ENCODE measurements at places on chromosomes 12 and 14.

- DNase-seq, result no peak
Observed at GRCh38 chr12:54333420-54334034, 8.6 kb downstream of the COPZ1 start.

GRCh38 chr12:49369411-49370145 is 2.3 kb downstream of the SPATS2 start:
- no peak for DNase-seq

DNA sequence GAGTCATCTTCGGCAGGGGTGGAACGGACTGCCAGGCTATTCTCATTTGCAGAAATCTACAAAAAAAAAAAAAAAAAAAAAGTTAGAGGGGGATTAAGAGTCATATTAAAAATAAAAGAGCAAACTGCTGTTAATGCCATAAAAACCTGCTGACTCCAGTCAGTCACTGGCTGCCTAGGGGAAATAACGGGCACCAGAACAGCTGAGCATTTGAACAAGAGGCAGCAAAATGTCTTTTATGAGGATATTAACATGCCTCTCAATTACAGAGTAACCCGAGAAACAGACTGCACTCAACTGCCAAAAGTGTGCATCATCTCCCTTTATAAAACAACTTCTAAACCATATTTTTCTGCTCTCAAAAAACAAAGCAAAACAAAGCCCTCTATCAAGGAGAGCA is 28.7 kb upstream of the CERS5 start:
- no peak for DNase-seq

DNA sequence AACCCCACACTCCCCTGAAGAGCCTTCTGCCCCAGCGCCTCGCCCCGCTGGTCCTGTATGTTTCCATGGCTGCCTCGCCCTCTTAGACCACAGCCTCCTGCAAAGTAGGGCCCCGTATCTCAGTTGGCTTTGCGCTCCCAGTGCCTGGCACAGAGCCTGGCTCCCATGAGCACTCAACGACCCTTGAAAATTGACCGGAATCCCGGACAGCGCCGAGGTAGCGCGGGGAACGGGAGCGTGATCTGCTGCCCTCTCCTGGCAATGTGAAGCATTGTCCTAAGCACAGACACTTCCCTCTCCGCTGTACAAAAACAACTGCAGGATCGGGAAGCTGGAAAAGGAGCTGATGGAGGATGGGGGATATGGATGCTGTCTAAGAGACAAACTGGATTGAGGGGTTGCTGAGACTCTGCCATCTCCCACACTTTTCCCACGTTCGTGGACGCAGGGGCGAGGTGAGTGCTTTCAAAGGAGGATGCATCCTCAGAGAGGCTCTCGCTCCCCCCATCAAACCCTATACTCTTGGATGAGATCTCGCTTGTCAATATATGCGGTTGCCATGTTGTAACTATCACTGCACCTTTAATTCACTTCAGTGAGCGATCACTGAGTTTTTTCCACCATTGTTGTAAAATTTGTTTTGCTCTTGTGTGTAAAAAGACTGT is 10.7 kb upstream of the FKBP4 start:
- DNase-seq, result peak; percentile 16

- no peak for DNase-seq
Observed at GRCh38 chr14:55084401-55085059, 33.1 kb downstream of the MAPK1IP1L start.

DNA sequence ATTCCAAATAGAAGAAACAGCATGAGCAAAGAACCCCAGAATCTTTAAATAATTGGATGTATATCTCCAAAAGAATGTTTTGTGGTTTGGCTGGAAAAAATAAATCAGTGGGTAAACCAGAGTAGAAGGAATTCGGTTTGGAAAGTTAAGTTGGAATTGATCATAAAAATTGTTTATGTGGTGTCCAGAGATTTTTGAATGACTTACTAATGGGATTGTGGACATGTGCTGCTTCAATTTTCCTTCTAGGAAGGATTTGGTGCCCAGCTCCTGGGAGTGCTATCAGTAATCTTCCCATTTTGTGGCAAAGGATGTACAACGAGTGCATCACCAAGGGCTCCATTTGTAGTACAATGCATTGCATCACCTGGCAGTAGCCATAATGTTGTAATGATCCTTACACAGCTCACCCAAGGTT is 224.8 kb downstream of the SLC16A7 start:
- no peak for DNase-seq

DNA sequence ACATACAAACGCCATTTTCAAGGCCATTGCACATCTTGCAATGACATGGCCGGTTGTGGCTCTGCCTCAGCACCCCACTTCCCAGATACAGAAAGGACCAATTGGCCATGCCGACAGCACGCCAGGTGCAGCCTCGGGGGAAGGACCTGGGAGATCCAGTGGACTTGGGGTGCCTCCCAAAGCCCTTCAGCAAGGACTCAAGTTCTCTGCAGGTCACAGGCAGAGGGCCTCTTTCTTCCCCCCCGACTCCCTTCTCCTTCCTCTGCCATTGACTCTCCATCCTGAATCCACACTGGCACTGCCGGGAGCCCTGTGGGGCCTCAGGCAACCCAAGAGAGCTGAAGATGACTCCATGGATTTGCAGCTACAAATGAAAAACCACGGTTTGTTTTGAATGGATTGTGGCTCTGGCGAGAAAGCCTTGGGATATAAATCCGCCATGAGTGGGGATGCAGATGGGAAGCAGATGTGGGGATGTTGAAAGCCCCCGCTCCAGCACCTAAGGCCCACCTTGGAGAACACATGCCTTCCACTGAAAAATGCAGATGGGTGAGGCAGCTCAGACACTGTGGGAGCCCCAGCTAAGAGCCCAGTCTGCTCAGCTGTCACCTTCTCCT is 35.1 kb upstream of the LTBP2 start:
- DNase-seq, result no peak

DNA sequence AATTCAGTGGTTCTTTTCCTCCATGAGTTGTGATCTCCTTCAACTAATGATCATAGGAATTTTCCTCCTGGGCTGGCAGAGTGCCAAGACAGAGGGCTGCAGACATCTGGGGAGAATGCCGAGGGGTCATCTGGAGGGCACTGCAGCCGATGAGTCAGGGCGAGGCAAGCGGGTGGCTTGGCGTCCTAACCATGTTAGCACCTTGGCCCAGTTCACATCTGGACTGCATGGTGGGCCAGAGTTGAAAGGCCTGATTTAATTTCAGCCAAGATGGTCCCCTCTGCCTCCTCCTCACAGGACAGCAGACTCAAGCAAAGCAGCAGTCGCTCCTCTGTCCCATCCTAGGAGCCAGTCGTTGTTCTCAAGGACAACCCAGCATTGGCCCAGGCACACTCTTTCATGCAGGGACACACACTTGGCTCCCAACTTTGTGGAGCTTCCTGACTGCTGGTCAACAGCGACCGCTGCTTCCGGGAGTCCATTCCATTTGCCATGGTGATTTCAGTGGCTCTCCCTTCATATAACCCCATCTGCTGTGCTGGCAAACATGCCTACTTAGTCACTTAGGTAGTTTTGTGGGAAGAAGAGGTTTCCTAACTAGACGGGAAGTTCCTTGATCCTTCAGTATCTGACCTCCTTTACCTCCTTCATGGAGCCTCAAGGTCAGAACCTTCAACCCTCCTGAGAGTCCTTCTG is 161.8 kb downstream of the TTC8 start:
- DNase-seq, result no peak

GRCh38 chr12:2548081-2548480 is 246.7 kb upstream of the FKBP4 start:
- no peak for DNase-seq

- DNase-seq, result no peak
Observed at GRCh38 chr12:10186299-10186698, 7.5 kb downstream of the TMEM52B start.

DNA sequence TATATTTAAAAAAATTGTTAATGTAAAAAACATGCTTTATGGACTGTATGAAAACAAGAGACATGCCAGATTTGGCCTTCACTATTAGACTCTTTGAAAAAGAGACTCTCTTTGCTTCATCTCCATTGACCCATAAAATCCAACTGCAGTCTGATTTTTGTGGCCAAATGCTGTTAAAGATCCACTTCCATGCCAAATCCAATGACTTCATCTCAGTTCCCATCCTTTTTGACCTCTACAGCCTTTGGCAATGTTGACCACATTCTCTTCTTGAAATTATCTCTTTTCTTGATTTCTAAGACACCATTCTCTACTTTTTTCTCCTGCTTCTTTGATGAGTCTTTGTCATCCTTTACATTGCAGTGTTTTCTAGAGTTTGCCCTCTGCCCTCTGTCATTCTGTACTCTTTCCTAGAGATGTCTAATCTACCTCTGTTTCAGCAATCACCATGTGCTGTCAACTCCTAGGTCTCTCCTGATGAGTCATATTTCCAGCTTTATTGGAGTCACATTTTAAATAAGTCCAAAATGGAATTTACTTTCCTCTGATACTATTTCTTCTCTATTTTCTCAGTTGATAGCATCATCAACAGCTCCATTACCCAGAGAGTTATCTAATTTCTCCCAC is 2.4 kb downstream of the TMPRSS12 start:
- DNase-seq, result no peak

DNA sequence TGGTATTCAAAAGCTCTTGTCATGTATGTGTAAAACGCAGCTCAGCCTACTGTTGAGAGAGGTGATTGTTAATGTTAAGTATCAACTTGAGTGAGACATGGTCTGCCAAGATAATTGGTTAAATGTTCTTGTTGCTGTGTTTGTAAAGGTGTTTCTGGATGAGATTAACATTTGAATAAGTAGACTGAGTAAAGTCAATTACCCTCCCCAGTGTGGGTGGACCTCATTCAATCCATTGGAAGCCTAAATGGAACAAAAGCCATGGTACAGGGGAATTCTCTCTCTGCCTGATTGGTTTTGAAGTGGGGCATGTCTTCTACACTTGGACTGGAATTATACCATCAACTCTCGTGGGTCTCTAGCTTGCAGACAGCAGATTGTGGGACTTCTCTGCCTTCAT is 63.8 kb upstream of the RERGL start:
- no peak for DNase-seq

DNA sequence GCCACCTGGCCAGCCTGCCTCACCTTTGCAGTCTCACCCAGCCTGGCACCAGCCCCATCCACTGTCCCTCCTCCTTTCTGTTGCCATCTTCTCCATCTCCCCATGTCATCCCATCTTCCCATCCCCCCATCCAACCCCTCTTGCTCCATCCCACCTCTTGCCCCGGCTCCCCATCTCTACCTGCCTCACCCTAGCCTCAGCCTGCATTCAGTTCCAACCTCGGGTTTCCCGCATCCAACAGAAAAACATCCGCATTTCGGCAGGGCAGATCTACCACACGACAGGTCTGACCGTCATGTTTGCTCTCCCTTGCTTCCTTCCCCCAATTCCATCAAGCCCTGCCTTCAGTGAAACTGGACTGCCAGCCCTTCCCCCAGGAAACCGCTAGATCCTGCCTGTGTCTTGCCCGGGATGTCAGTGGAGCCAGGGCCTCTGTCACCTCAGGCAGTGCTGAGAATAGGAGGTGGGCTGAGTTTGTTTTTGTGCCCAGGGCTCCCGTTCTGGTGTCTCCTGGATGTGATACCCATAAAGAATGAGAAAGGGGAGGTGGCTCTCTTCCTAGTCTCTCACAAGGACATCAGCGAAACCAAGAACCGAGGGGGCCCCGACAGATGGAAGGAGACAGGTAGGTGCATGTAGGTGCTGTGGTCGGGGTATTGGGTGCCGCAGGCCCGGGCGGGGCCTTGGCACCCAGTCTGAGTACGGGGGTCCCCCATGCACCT is 2.5 kb downstream of the KCNH3 start:
- no peak for DNase-seq

DNA sequence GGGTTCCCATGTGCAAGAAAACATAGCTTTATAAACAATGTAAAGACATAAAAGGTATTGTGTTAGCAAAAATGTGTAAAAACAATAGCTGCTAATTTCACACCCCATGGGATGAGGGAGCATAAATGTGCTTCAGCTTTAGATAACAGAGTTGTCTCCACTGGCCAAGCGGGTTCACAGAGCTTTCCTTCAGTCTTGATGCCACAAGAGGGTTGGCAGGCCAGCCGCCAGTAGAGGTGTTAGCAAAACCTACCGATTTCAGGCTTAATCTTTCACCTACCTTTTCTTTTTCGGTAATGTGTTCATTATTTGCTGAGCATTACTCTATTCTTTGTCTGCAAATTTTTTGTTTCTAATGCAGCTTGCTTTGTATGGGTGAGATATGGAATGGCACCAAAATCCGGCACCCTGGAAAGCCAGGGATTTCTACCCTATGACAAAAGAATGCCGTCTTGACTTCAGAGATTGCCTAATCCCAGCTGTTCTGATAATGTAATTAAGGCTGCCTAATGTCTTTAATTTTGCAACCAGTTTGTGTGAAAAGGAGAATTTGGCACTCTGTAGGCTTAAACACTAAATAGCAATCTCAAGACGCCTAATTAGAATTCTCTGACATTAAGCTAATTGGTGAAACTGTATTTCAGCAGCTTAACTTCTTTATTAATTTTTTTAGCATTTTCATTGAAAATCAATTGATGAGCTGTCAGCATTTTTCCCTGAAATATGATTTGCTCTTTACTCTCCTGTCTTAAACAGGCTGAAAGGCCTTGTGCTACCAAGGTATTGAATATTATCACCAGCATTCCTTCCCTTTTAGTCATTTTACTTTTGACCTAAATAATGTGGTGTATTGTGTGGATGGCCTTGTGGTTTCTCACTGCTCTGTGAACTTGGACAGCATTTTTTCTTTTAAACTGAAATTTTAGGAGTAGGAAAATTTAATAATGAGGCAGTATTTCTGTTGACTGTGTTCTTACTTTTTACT is 60.7 kb downstream of the POLR3B start:
- no peak for DNase-seq

GRCh38 chr12:92921877-92922276 is 7.2 kb downstream of the EEA1 start:
- no peak for DNase-seq

DNA sequence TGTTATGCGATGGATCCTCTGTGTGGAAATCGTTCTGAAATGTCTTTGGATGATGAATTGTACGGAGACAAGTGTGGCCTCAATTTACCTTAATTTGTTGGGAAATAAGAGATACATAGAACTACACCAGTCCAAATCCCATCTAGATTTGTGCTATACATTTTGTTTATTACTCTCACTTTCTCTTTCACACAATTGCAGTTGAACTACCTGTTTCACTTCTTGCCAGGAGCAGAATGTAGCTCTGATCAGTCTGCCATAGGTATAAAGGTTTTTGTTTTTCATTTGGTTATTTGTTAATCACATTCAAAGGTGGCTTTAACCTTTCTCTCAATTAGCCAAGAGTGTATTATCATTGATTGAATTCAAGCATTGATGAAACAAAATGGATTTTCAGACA is 268.2 kb downstream of the SNAPC1 start:
- no peak for DNase-seq

DNA sequence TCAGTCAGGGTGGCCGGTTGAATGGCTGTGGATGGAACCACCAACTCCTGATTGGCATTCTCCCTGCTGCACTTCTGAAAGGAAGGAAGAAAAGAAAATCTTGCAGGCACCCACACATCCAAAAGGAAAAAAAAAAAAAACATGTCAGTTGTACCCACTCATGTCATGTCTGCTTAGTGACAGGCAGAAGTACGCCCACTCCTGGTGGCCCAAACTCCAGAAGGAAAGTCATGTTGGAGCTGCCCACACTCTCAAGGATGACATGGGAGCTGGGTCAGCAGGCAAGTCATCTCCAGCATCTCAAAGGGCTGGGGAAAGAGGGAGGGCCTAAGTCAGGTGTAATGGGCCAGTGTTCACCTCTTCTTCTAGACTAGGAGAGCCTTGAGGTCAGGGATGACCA is 1079.1 kb downstream of the BCL11B start:
- no peak for DNase-seq

Data from effector memory CD4-positive, alpha-beta T cell (primary cell).